Transverse colon (tissue), 4 donors: ENCODE measurements at places on chromosomes 1 and 21. TPM values are rescaled to one million over a fixed set of nuclear protein-coding genes. Genes with fewer than 3 reads are reported as not detected.

DNA sequence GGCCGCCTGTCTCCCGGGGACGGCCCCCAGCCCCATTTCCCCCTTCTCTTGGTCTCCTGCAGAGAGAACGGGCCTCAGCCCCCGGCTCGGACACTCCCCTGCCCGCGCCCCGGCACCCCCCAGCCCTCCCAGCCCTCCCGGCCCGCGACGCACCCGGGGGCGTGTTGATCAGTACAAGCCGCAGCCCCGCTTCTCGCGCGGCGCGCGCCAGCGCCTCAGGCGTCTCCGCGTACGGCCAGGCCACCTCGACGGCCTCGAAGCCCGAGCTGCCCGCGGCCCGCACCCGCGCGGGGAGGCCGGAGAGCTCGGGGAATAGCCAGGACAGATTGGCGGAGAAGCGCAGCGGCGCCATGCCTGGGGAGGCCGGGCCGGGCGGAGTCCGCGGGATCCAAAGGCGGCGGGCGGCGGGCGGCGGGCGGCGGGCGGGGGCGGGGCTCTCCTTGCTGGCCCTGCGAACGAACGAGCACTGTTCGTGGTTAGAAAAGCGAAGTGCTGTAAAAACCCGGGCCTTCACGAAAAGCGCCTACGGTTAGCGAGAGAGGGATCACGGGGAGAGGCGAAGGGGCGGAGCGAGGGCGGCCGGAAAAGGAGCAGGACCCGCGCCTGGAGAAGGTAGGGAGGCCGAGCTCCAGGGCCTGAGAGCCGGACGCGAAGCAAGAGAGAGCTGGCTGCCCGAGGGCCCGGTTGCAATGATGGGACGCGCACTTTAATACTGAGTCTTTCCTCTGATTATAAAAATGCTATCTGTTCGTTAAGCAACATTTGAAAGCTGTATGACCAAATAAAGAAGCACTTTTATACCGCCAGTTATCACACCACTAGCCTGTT is at the start of gene HYI:
Gene HYI (minus strand): TSS at position 490 of the 828 bp plus-strand sequence. CDS start 138 bp downstream, at position 352.
- peak; percentile 92 for DNase-seq

Gene DDR2
- 54.1 TPM for total RNA-seq

- DNase-seq: peak; percentile 63
Observed at GRCh38 chr1:226737819-226738420, 1.2 kb downstream of the ITPKB start.

DNA sequence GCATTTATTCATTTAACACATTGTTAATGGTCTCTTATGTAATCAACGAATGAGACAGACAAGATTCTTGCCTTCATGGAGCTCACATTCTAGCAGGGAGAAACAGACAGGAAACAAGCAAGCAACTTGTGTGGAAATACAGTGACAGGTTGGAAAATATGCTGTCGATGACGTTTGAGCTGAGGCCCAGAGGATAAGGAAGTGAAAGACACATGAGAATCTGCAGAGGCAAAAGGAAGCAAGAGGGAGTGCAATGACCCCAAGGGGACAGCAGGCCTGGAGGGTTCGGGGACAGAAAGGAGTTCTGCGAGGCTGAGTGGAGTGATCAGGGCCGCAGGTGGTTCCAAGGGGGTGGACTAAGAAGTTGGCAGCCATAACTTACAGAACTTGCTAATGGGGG is 60.6 kb upstream of the AKT3 start:
- no peak for DNase-seq

Gene NPPA
- total RNA-seq: not detected

Gene SGIP1
- total RNA-seq: not detected

GRCh38 chr1:81505831-81506230 is 294.9 kb upstream of the ADGRL2 start:
- DNase-seq: no peak

GRCh38 chr1:220991959-220992704 is 112.9 kb downstream of the HLX start:
- DNase-seq: no peak

DNA sequence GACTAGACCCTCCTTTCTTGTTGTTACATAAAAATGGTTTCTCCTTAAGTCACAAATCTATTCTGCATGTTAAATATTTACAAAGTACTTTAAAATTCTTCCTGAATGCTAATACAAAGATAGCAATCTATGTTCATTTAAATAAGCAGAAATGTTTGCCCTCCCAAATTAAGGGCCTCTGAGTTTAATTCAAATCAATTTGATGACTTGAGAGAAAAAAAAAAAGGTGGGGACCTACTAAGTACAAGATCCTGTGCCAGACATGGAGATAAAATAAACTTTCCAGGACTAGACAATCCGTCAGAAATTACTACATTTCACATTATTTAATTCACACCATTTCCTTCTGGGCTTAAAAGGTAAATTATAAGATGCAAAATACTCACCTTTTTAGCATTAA is 548.3 kb downstream of the DPYD start:
- no peak for DNase-seq

Gene RBM11
- not detected for total RNA-seq

- no peak for DNase-seq
Observed at GRCh38 chr1:114231301-114231700, 77.6 kb upstream of the SYT6 start.

Gene SPRR2F
- not detected for total RNA-seq

GRCh38 chr21:16388291-16388690 is 658.5 kb downstream of the USP25 start:
- no peak for DNase-seq

DNA sequence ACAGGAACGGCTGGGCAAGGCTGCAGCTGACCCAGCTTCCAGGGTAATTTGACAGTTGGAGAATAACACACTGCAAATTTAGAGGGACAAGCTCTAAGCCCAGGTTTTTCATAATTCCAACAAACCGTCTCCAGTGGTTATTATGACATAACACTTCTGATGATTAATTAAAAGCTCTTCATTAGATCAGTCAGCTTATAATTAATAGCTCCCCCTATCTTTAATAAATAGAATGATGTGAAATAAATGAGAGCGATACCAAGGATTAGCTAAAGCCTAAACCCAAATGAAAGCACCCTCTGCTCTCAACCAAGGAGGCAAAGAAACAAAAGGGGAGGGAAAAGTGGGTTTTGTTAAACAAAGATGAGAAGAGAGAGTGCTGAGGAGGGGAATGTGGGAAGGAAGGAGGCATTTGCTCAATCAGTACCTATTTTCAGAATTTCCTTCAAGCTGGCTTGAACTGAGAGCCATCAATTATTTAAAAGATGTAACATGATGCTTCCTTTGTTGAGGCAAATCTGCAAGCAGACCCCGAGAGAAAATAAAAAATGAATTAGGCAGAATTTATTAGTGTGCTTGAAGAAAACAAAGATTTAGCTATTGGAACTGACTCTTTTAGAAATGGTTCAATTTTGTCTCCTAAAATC is 221.8 kb upstream of the ESRRG start:
- no peak for DNase-seq

GRCh38 chr1:3026581-3027391 is 5.5 kb downstream of the ACTRT2 start:
- peak; percentile 3 for DNase-seq

Gene CA6
- total RNA-seq: not detected

Gene AMY2B
- total RNA-seq: 34.3 TPM

Gene GPR25
- not detected for total RNA-seq

Gene ASCL5
- not detected for total RNA-seq

Gene RBP7
- 2.3 TPM for total RNA-seq

DNA sequence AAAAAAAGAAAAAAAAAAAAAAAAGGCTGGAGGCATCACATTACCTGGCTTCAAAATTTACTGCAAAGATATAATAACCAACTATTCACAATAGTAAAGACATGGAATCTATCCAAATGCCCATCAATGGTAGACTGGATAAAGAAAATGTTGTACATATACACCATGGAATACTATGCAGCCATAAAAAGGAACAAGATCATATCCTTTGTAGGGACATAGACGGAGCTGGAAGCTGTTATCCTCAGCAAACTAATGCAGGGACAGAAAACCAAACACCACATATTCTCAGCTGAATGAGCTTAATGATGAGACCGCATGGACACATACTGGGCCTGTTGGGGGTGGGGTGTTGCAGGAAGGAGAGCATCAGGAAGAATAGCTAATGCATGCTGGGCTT is 330.5 kb downstream of the SRGAP2C start:
- DNase-seq: no peak

Gene IFI44L
- total RNA-seq: not detected

DNA sequence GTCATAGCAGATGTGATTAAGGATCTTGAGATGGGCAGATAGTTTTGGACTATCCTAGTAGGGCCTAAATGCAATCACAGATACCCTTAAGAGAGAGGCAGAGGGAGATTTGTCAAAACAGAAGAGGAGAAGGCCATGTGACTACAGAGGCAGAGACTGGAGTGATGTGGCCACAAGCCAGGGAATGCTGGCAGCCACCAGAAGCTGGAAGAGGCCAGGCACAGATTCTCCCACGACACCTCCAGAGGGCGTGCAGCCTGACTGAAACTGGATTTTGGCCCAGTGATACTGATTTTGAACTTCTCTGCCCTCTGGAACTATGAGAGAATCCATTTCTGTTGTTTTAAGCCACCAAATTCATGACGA is 52.1 kb upstream of the EPS8L3 start:
- no peak for DNase-seq

DNA sequence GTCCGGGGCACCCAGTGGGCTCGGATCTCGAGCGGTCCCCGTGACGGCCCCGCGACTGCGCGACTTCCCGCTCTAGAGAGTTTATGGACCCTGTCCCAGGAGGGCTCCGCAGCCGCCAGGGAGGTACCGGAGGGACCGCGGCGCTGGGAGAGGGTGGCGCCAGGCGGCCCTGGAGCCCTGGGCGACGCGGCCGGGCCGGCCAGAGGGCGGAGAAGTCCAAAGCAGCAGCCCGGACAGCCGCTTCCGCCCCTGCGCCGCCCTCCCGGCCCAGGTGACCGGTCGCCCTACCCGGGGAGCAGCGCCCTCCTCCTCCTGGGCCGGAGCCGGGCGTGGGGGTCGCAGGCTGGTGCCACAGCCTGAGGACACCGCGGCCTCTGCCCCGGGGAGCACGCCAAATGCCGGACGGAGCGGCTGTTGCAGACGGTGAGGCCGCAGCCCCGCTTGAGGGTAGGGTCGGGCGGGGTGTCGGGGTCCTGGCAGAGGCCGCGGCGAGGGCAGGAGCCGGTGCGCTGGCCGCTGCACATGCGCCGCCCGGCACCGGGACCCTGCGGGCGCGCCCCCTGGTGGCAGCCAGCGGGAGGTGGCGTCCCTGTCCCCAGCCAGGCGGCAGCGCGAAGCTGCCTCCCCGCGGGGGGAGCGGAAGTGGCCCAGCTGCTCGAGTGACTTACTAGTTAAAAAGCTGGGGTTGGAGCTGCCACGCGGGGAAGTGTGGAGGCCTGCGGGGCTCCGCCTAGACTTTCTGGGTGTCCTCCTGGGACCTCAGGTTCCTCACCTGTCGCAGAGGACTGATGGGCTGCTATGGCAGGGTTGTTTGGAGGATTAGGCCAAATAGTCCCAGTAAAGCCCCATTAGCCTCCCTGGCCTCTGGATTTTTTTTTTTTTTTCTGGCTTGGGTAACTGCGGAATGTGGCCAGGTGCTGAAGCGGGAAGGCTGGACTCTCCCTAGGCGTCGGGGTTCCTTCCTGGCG is 20.9 kb upstream of the ZNF678 start:
- peak; percentile 90 for DNase-seq

GRCh38 chr1:246058466-246058865 is 448.6 kb downstream of the SMYD3 start:
- DNase-seq: no peak

- no peak for DNase-seq
Observed at GRCh38 chr1:26419494-26419893, 8.9 kb downstream of the LIN28A start.

DNA sequence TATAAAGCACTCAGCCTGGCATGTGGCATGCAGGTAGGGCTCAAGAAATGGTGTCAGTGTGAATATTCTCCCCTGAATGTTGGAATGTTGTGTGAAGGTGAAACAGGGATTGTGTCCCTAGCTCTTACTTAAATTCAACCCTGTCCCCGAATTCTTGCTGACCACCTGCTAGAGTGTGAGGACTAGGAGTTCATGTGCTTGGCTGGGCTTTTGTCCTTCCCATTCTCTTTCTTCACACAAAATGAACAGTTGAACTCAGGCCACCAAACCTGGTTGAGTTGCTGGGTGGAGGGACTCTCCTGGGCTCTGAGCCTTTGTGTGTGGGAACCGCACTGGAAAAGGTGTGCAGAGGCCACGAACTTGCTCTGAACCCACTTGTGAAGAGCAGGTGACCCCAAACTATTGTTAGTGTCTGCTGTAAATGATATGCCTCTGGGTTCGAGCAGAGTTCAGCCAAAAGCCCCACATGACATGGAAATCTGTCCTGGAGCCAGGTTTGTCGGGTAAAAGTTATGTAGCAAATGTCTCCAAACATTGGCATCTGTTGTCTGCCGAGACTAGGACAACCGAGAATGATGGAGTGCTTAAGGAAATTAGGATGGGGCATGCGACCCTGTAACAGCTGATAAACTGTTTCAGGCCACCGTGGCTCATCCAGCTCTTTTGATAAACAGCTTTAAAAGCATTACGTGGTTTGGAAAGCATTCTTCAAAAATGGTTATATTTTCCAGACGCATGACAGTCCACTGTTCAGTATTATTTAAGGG is 144.2 kb downstream of the DHRS3 start:
- DNase-seq: no peak
